M059J (cell line): ENCODE measurements at places on chromosomes 12 and 14.
A peak's percentile ranks its signal among the peaks of the same experiment; 100 is the strongest.

DNA sequence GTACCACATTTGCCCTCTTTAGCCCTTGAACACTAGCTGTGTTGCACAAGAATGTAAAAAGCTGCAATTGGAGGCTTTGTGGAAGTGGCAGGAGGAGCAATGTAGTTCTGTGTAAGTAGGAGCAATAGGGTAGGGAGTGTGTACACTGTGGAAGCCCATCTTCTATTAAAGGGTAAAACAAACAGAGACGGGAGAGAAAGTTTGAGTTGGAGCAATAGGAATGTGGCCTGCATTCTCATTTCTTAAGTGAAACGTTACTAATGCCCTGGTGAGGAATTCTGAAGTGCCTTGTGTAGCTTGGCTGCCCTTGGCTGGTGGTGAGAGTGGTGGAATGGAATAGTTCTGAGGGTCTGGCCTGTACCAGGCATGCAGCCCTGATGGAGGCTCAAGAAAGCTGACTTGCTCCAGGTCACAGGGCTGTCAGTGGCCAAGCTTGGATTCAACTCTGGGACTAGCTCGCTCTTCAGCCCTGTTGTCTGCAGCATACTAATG, 38.8 kb upstream of the ATP23 start:
- DNase-seq: no peak

- no peak for DNase-seq
Observed at GRCh38 chr12:80582431-80582830, 125.0 kb upstream of the MYF6 start.

DNA sequence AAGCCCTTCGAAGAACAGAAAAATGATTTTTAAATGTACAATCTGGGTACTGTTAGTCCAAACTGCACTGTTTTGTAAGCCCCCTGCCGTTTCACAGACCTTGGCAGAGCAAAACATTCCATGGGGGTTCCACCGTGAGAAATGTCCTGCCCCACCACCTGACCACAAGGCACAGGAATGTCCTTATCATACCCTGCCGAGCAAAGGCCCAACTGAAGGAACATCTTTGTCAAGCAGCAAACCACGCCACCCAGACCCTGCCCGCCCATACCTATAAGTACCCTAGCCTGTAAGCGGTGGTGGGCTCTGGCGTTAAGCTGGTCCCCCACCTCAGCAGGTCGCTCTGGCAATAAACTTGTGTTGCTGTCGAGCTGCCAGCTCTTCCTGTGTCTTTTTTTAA, 181.6 kb upstream of the PZP start:
- no peak for DNase-seq

- peak; percentile 57 for DNase-seq
Observed at GRCh38 chr14:63573581-63573980, 30.4 kb upstream of the PPP2R5E start.

DNA sequence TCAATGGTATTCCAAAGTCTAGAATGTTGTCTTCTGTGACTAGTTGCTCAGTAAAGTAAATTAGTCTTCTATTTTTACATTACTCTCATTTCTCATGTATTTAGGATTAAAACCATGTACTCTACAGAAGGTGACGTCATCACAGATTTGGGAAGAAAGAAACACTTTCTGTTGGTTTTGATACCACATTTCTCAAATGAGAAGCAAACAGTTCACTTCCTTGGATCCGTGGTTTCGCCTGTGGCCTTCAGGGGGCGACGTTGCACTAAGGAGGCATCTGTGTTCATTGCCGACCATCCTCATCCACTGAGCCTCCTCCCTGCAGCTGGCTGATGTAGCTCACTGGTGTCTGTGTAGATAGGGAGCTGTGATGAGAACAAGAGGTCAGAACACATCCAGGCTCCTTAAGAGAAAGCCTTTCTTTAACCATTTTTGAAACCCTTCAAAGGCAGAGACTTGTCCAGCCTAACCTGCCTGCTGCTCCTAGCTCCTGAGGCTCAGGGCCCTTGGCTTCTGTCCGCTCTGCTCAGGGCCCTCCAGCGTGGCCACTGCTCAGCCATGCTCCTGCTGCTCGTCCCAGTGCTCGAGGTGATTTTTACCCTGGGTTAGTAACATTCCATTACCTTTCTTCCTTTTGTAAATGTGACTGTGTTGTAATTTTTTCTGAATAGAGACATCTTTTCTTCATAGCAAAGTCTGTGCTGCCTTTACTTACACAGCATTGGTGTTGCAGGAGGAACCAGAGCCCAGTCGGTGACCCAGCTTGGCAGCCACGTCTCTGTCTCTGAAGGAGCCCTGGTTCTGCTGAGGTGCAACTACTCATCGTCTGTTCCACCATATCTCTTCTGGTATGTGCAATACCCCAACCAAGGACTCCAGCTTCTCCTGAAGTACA, 220.6 kb upstream of the OR4E1 start:
- no peak for DNase-seq

- peak; percentile 86 for DNase-seq
Observed at GRCh38 chr12:28190321-28191050, at the start of gene CCDC91. Gene CCDC91, plus strand, starts transcription at chr12:28190456. Its CDS starts 66,760 bp downstream, at chr12:28257216.

DNA sequence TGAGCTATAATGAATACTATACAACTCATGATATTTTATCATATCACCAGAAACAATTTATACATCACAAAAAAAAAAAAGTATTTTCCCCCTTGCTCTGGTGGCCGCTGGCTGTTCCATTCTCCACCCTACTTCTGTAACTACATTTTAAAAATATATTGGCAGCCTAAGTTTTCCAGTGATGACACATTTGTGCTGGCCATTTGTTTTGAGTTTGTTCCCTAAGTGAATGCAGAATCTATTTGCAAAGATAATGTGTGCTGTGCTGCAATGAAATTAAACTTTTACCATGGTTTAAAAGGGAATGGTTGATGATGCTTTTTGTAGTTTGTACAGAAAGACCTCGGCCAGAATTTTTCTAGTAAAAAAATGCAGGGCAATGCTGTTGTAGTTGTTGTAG, 1092.8 kb downstream of the TMTC2 start:
- no peak for DNase-seq

DNA sequence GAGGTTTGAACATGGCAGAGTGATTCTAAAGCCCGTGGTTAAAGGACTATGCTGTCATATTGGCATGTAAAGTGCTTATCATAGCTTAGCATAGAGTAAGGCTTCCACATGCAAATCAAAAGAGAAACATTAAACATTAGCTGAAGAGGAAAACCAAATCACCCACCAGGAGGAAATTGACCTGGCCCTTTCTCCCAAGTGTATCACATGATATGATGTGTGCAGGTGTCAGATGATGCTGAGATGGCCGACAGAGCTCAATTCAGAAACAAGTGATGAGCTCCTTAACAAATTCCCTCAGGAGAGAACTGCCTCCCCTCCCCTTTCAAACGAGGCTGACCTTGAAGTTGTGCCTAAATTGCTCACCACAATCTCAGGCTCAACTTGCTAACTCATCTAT, 217.1 kb upstream of the BTG1 start:
- no peak for DNase-seq

DNA sequence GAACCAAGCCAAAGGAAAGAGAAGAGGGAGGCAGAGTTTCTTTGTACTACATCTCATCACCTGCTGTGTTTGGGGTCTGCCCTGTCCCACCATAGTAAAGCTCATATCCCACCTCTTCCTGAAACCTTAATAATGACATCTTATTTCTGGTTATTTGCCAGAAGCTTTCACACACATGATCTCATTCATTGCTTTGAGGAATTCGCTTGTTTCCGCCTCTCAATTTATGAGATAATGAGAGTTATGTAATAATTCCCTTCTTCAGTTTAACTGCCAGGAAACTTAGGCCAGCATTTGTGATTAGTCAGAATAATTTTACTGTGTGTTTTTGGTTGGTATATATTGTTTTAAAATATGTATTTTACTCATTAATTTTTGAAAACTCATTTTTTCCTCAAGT, 205.2 kb downstream of the CACNA1C start:
- DNase-seq: no peak

- peak; percentile 38 for DNase-seq
Observed at GRCh38 chr14:39267608-39268005, 33.9 kb downstream of the MIA2 start.

GRCh38 chr12:28507033-28507432, 316.8 kb downstream of the CCDC91 start:
- DNase-seq: peak; percentile 5

GRCh38 chr14:61444215-61444768, 122.9 kb downstream of the PRKCH start:
- DNase-seq: peak; percentile 6
